ENCODE measurements at places on chromosomes 1 and 21.

DNA sequence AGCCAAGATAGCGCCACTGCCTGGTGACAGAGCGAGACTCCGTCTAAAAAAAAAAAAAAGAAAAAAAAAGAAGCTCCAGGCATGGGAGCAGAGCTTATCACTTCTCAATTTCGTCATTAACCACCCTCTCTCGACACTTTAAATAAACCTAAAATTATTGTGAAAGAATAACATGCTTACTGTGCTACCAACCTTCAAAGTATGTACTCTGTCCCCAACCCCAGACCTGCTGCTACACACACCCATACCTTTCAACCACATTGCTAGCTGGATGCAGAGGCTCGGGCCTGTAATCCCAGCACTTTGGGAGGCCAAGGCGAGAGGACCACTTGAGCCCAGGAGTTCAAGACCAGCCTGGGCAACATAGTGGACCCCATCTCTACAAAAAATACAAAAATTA lies 38.7 kb downstream of the GNPAT start:
- DNase-seq = no peak

DNA sequence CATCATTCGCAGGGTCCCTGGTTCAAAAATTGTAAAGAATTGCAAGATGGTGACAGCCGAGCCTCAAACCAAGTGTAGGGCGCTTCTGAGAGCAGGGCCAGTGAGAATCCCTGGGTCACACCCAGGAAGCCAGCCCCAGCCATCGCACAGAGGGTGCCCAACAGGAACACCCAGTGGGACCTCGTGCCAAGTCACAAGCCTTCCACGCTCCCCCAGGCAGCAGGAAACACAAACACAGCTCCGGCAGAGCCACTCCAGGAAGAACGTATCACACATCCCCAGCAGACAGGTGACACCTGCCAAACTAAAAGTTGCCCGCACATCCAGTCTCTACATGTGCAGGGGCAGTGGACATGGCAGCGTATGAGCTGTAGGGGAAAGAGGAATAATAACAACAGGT lies 20.2 kb downstream of the DHRS3 start:
- DNase-seq = no peak

GRCh38 chr1:96352733-96353132 lies 368.9 kb upstream of the PTBP2 start:
- DNase-seq = no peak

- DNase-seq = peak; percentile 3
These were observed 102.9 kb downstream of the VAV3 start for GRCh38 chr1:107862064-107862463.

DNA sequence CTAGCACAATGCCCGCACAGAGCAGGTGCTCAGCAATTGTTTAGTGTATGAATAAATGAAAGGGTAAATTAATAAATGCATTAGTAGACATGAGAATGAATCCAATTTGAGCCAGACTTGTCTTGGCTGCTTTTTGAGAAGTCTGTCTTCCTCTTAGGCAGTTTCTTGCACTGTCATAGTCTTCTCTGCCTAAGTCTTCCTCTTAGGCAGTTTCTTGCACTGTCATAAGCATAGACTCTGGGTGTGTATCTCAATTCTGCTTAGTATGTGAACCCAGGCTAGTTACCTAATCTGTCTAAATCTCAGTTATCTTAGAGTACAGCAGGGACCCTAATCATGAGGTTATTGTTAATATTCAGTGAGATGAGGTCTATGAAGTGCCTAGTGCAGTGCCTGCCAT lies 27.2 kb downstream of the NHLH2 start:
- no peak for DNase-seq

GRCh38 chr1:228370439-228370940 lies 36.1 kb downstream of the TRIM11 start:
- DNase-seq = no peak

- DNase-seq = no peak
These were observed 30.0 kb downstream of the PODN start for GRCh38 chr1:53091841-53092645.

GRCh38 chr1:164579381-164579780 lies 20.4 kb downstream of the PBX1 start:
- DNase-seq = peak; percentile 15

GRCh38 chr1:202858331-202858730 lies 30.6 kb downstream of the RABIF start:
- DNase-seq = no peak

GRCh38 chr1:78799926-78800325 lies 150.3 kb downstream of the IFI44 start:
- no peak for DNase-seq

GRCh38 chr1:6292102-6292501 lies 31.2 kb upstream of the GPR153 start:
- no peak for DNase-seq

DNA sequence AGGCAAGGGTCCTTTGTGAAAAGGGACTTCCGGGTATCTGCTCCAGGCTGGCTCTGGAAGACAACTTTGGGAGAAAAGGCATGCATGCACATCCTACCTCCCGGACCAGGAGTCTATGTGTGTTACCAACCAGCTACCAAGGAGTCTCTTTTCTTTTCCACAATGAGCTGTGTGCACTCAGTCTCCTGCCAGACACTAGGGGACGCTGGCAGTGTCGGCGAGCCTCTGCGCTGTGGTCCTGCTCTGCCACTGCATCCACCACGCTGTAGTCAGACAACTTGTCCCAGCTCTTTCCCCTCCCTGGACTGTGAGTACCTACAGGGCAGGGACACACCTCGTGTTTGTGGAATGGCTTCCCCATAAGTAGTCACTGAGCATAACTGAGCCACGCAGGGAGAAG lies 5.1 kb upstream of the SSR2 start:
- DNase-seq = peak; percentile 65

DNA sequence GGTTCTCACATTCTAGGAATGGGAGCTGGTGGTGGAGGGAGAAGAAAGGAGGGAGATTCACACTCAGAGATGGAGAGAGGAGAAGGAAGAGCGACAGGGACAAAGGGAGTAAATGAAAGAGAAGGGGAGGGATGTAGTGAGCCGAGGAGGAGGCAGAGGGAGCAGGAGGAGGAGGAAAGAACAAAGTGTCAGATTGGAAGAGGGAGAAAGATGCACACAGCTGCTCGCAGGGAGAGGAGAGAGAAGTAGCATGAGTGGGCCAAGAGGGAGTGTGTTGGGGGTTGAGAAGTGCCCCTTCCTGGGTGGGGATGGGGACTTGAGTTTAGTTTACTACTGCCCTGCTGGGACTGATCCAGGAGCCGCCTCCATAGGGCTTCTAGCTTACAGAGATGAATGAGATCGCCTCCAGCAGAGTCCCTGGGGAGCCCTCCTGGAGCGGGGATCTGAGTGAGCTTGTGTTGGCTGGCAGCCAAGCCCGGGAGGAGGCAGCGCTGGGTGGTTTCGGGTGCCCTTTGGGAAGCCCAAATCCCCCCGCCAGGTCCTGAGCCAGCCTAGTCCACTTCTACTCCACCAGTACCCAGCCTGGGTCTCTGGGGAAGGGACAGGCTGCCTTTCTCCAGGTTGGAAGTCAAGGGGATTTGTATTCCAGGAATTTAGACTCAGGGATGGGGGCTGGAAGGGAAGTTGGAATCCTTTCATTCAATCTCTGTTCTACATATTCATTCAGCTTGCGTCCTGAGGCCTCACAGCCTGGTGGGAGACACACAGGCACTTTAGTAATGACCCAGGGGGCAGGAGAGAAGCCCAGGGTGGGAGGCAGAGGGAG lies 20.9 kb downstream of the PTPRU start:
- peak; percentile 25 for DNase-seq

DNA sequence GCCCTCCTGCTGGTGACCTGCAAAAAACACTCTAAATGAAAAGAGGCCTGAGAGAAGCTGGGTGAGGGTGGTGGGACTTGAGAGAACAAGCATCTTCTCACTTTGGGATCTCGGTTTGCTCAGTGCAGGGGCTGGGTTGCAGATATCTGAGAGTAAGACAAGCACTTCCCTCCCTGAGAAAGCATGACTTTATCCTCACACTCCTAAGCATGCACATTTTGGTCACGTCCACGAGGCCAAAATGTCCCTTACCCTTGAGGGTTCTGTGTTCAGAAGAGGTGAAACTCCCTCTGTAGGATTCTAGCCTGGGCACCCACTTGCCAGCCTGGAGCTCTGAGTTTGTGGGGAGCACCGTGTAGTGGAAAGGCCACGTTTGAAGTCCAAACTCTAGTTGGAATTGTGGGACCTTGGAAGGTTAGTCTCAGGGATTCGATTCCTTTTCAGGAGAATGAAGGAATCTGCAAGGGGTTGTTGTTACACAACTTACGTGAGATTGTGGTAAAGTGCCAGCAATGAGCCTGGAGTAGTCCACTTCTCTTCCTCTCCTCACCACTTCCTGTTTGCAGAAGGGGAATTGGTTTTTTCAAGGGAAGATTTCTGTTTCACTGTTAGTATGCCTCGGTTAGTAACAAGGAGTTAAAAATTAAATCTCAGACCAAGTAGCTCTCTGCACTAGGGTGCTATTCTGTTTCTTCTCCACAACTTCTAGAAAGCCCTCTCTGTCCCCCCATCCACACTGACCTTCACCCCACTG lies 3.0 kb downstream of the FCAMR start:
- no peak for DNase-seq

DNA sequence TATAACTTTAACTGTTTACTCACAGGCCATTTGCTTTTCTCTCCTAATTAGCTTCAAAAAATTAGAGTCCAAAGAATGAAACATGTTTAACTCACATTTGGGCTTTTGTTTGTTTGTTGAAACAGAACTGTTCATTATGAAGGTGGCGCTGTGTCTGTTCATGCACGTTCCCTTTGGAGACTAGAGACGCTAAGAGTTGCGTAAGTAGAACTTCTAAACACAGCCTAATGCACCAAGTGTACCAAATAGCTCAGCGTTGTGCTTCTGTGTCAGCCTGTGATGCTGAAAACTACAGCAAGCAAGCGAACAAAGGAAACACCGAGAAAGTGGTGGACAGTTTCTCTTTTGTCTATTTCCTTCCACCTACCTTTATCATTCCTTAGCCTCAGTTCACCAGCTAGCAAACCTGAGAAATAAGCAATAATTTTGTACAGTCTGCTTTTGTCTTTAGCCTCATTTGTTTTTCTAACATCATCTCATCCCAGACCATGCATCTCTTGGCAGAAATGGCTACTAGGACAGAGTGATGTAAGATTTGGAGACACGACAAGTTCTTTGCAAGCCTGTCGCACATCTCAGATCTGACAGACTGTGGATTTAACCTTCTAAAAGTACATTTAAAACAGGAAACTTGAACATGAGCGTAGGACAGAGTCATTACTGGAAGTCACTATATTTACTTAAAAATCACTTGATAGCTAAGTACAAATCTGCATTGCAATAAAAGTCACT lies 375.1 kb downstream of the RYR2 start:
- DNase-seq = peak; percentile 5

DNA sequence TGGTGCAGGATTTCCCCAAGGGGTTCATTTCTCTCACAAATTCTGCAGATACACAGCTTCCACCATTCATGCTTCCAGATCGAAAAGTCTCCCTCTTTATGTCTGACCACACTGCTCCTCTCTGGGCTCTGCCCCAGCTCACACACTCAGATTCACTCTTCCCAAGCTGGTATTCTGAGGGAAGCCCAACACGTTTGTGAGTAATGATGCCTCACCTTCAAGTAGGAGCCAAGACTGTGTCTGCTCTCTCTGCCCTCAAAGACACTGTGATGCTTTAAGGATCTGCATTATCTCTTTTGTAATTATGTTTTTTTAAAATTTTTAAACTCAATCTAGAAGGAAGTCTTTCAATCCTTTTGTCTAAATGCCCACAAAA lies 19.8 kb downstream of the PRAMEF11 start:
- no peak for DNase-seq

- DNase-seq = no peak
These were observed 34.0 kb downstream of the PCSK9 start for GRCh38 chr1:55073187-55073916.

DNA sequence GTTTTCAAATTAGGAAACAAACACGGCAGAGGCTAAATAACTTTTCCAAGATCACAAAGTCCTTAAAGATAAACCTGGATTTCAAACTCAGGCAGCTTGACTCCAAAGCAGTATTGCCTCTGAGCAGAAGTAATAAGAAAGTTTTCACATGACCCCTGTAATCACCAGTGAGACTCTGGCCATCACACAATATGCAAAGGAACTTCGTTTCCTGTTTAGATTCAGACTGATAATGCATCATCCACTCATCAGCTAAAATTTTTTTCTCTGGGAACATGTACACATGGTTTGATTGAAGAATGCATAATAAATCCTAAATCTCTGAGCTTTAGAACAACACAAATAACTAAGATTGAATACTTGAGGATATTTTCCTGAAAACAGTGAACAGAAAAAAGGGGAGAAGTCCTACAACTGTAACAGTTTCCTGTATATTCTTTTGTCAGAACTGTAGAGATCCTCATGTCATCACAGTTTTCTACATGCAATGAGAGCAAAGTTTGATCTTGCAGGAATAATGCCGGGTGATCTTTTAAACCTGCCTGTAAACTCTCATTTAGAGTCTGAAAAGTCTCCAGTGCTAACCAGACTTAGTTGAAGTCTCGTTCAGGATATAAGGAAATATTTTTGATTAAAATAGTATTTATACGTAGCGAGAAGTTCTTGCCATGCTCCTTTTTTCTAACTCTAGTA lies 225.3 kb downstream of the SPATA17 start:
- DNase-seq = no peak

- no peak for DNase-seq
These were observed 27.0 kb downstream of the ZZZ3 start for GRCh38 chr1:77655431-77655974.

DNA sequence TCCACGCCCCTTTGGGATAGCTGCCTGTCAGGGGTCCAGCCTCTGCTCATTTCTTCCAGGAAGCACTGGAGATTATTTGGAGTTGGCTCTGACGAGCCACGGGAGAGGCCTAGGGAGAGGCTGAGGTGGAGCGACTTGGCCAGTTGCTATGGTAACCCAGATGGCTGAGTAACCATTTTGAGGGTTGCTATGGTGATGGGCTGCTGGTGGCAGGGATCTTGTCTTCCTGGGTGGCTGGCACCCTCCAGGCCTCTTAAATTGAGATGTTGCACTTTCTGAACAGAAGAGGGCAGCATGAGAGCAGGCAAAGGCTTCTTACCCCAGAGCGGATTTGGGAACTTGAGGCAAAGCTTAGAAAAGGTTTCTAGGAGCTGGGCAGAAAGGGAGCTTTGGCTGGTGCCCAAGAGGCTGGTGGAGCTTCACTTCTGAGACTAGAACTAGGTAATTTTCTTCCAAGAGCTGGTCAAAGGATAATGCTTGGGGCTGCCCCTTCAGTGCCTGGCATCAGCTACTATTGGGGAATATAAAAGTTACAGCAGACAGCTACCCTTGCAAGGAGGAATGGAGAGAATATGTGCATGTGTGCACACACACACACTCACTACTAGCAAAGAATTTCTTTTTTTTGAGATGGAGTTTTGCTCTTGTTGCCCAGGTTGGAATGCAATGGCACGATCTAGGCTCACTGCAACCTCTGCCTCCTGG lies 72.5 kb downstream of the NDUFS5 start:
- DNase-seq = peak; percentile 85
